Pulmonary artery endothelial cell (primary cell): ENCODE measurements at places on chromosomes 3 and 15.

DNA sequence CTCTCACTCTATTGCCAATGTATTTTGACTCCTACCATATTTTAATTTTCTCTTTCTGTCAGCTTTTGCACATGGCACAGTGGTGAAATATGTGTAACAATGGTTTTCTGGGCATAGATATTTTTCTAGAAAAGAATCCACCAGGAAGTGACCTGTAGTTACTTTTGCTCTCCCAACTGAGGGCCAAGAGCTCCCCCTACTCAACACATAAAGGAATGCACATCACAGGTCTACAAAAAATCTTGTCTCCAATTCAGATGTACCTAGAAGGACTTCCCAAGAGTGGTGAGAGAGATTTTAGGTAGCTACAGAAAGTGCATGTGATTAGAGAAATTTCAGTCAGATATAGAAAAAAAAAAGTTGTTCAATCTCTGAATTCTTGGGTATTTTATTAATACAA is 15.6 kb downstream of the CPA3 start:
- no peak for DNase-seq

DNA sequence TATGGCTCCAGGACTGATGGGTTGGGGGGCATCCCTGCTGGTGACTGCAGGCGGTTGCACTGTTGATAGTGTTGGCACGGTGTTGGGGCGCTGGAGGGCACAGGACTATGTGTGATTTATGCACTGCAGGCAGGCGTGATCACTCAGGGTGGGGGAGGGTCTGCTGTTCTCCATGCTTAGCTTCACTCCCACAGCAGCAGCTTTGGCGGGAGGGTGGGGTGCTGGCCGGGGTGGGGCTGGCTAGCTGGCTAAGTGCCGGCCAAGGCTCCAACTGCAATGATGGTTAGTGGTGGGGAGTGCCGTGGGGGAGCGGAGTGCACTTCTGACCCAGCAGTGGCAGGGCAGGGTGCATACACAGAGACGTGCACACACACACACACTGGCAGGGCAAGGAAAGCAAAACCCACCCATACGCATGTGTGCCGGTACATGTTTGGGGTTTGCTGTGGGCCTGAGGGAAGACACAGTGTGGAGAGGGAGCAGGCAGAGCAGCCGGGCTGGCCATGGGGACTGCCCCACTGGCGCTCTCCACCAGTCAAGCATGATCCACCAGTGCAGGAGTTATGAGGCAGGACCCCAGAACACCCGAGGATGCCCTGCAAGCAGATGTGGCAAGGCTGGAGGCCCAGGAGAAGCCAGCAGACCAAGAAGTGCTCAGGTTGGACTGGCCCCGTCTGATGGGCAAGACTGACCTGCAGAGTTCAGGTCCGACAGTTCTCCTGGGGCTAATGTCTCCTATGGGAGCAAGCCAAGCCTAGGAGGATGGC is 16.5 kb upstream of the FGF7 start:
- no peak for DNase-seq

DNA sequence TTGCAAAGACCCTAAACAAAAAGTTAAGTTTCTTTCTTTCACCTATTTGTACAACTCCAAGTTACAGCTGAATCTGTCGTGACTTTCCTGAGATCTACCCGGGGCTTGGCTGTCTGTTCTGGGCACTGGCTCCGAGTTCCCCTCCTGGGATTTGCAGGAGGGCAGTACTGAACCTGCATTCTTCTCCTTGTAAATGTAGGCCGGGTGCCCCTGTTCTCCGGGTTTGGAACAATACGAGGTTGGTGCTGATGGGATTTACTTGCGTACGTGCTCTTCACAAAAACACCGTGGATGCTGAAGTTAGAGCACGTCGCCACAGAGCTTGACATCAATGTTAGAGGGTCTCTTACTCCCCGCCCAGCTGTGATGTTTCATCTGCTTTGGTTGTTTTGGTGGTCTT is 48.1 kb downstream of the KLHL25 start:
- no peak for DNase-seq

GRCh38 chr15:80478075-80478474 is 73.9 kb downstream of the ARNT2 start:
- no peak for DNase-seq

- no peak for DNase-seq
Observed at GRCh38 chr3:128416578-128417211, 50.0 kb downstream of the DNAJB8 start.

GRCh38 chr3:64104006-64104405 is 80.7 kb upstream of the PSMD6 start:
- no peak for DNase-seq

- DNase-seq = no peak
Observed at GRCh38 chr3:14461748-14462324, 59.4 kb downstream of the SLC6A6 start.
